ENCODE measurements at places on chromosomes 16 and 17. TPM values are rescaled to one million over a fixed set of nuclear protein-coding genes. Genes with fewer than 3 reads are reported as not detected.
A peak's percentile ranks its signal among the peaks of the same experiment; 100 is the strongest.

DNA sequence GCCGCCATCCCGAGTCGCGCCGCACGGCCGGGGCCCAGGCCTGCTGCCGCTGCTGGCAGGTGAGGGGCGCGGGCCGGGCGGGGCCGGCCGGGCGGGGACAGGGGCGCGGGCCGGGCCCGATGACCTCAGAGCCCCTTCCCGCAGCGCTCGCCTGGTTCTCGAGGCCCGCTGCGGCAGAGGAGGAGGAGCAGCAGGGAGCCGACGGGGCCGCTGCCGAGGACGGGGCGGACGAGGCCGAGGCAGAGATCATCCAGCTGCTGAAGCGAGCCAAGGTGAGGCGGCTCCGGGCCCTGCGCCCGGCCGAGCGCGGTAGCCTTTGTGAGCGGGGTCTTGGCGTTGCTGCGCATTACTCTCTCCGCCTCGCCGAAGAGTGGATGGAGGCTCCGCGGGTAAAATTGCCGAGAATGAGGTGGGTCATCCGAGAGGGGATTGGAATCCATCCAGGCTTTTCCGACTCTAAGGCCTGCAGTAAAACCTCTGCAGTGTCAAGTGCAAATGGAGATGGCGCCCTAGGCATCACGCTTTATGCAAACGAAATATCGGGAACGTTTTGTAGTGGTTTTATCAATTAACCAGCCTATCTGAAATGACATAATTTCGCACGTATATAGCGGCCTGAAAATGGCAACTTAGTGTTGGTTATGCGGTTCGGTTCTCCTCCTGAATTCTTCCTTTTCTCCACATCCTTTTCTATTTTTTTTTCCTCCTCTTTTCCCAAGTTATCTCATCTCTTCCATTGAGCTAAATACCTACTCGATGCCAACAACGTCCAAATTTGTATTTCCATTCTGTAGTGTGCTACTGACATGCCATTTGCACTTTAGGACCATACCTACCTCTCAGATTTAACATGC lies 577 bp downstream of the TTC19 start:
- no peak for DNase-seq

DNA sequence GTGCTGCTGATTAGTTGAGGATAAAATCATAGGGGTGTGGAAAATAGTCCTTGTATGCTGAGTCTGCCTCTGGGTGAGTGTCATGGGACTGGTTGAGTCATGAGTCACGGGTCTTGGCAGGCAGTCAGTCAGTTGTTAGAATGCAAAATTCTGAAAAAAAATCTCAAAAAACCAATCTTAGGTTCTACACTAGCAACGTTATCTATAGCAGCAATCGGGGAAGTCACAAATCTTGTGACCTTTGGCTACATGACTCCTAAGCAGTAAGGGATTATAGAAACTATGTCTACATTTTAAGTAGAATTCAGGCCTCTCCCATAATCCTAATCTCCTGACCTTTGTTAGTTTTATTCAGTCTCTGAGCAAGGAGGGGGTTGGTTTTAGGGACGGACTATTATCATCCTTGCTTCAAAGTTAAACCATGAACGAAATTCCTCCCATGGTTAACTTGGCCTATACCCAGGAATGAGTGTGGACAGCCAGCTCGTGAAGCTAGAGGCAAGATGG lies 18.0 kb upstream of the PMFBP1 start:
- DNase-seq = no peak

DNA sequence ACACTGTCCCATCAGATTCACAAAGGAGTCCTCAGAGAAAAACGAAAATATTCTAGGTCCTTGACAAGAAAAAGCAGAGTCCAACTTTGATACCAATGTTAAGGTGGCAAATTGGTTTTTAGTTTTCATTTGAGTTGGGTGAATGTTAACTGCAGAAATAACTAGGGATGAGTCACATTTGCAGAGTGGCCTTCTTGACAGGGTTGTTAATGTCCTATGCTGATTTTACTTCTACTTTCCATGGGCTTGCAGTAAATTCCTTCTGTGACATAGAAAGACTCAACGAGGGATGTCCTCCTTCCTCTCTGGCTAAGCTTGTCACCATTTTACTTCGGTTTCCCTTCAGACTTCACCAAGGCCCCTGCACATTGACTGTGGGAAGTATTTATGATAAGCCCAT lies 47.2 kb upstream of the ICAM2 start:
- DNase-seq = no peak

DNA sequence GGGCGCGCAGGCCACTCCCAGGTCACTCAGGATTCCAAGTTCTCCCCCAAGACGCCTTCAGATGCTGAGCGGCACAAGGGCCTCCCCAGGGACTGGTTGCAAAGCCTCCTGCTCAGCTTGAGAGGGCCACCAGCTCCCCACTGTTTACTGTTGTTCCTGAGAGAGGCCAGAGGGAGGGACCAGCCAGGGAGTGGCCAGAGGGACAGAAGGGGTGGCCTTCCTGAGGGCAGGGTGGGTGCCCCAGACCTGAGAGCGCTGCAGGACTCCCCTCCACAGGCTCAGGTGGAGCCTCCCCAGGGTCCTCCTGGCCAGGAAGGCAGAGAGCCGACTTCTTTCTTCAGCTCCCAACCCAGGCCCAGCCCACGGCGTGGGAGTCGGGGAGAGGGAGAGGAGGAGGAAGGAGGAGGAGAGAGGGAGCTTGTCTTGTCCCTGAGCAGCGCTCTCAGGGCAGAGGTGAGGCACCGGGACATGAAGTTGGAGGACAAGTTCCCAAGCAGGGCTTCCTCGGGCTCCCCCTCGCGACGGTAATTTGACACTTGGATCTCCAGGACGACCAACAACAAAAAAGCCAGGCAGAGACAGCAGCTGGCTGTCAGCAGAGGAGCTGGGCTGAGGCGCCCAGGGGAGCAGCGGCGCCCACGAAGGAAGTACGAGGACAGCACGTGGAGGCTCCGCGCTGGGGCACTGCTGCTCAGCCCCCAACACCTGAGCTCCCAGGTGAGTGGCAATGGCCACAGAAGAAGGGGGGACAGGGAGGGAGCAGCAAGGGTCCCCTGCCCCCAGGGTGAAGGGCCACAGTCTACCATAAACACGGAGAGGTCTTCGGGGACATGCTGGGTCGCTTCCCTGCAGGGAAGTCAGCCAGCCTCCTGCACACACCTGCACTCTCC lies 497 bp downstream of the SMIM5 start:
- DNase-seq = peak; percentile 80

DNA sequence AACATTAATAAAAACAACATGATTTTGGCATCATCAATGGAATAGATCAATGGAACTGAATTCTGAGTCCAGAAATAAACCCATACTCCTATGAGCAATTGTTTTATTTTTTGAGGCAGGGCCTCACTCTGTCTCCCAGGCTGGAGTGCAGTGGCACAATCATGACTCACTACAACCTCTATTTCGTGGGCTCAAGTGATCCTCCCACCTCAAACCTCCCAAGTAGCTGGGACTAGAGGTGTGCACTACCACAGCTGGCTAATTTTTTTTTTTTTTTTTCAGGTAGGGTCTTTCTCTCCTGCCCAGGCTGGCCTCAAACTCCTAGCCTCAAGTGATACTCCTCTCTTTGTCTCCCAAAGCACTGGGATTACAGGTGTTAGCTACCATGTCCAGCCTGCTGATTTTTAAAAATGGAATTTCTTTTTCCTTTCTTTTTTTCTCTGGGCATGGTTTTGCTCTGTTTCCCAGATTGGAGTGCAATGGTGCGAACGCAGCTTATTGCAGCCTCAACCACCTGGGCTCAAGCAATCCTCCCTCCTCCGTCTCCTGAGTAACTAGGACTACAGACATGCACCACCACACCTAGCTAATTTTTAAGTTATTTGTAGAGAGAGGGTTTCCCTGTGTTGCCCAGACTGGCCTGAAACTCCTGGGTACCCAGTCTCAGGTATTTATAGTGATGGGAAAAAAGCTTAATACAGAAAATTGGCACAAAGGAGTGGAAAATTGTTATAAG lies 7.3 kb upstream of the PRDM7 start:
- no peak for DNase-seq

- DNase-seq = no peak
Observed at GRCh38 chr17:12421646-12422306, 243.9 kb upstream of the MYOCD start.

GRCh38 chr16:23729503-23730424 lies 16.7 kb upstream of the ERN2 start:
- DNase-seq = peak; percentile 31

GRCh38 chr17:6366221-6366666 lies 68.7 kb downstream of the AIPL1 start:
- peak; percentile 53 for DNase-seq

GRCh38 chr16:24282141-24282540 lies 26.0 kb downstream of the CACNG3 start:
- DNase-seq = no peak

The RHBDL1 gene
- total RNA-seq = 12.7 TPM

- DNase-seq = no peak
Observed at GRCh38 chr16:12601290-12601900, 202.3 kb downstream of the CPPED1 start.

DNA sequence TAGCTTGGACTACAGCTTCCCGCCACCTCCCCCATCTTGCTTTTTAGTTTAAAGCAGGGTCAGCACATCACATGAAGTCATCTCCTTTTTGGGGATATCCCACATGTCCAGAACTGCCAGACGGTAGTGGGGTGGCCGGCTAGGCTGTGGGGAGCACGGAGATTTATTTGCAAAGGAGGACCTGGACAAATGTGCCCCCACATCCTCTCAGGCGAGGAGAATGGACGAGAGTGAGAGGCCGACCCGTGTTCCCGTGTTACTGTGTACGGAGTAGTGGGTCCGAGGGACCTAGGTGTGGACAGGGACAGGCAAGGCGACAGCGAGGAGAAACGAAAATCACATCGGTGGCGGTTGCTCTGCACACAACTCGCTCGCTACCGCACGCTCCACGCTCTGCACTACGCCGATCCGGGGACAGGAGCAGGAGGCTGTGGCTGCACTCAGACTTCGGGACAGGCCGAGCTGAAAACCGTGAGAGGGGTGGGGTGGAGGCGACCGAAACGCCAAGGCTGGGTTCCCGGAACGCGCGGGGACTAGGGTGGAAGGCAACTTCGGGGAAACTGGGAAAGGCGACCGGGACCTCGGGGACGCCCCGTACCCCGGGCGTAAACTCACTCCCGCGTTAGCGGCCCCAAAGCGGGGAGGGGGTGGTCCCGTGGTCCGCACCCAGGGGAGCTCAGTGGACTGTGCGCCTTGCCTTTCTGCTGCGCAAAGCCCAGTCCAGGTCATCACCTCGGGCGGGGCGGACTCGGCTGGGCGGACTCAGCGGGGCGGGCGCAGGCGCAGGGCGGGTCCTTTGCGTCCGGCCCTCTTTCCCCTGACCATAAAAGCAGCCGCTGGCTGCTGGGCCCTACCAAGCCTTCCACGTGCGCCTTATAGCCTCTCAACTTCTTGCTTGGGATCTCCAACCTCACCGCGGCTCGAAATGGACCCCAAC lies at the start of gene MT1A:
Gene MT1A, plus strand, starts transcription at position 853 of the 937 bp plus-strand sequence. Its CDS starts 73 bp downstream, at position 926.
- no peak for DNase-seq

- no peak for DNase-seq
Observed at GRCh38 chr17:7992516-7992915, 9.9 kb upstream of the GUCY2D start.

The TPSG1 gene
- total RNA-seq = not detected

GRCh38 chr16:47113130-47113529 lies 30.6 kb downstream of the NETO2 start:
- DNase-seq = no peak

The TNFRSF17 gene
- not detected for total RNA-seq

DNA sequence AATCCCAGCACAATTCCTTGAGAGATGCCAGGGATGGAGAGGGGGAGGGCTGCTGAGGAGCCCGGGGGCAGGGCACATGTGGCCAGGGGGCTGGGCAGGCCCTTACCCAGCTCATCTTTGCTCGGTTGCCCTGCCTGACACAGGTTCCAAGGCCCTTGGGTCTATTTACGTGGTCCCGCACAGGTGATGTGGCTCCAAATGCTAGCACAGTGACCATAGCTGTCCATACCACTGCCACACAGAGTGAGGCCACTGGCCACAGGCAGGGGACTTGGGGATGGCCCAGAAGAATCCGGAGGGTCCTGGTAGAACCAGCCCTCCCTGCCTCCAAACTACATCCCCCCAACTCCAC lies 10.0 kb upstream of the PRR29 start:
- DNase-seq = no peak

- DNase-seq = no peak
Observed at GRCh38 chr17:58400826-58401225, 16.5 kb downstream of the RNF43 start.

- no peak for DNase-seq
Observed at GRCh38 chr16:71635632-71636031, 9.6 kb downstream of the MARVELD3 start.

GRCh38 chr16:50709980-50710379 lies 16.6 kb downstream of the NOD2 start:
- no peak for DNase-seq
